ENCODE measurements at places on chromosomes 2 and 18. TPM values are rescaled to one million over a fixed set of nuclear protein-coding genes. Genes with fewer than 3 reads are reported as not detected.

DNA sequence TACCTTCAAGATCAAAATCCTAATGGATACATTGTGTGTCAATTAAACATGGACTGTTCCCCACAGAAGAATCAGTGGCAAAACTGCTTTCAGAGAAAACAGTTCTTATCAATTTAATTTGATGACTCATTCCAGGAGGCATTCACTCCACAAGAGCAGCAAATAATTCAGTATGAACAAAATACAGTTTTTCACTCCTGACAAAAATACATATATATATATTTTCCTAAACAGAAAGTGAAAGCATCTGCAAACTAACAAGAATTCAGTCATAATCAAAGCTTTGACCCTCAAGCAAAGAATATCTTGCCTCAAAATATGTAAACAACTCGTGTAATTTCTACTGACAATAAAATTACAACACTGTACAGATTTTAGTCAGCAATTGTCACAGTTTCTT is 685.1 kb upstream of the SLC8A1 start:
- no peak for DNase-seq
- no peak overlapping the region for H3K27ac ChIP-seq

- H3K27me3 ChIP-seq = no peaks in the 10 kb centered on the region
- no peaks in the 10 kb centered on the region for H3K4me1 ChIP-seq
- no peak for DNase-seq
These were observed 17.3 kb upstream of the KLHL23 start for GRCh38 chr2:169716238-169716886.

GRCh38 chr2:38829971-38830370 is 45.8 kb downstream of the DHX57 start:
- H3K4me3 ChIP-seq = no peak overlapping the region
- peaks cover 7% of the 10 kb centered on the region for H3K36me3 ChIP-seq
- DNase-seq = no peak
- peaks cover 3% of the 10 kb centered on the region for H3K4me1 ChIP-seq
- no peak overlapping the region for H3K27ac ChIP-seq
- no peaks in the 10 kb centered on the region for H3K27me3 ChIP-seq

DNA sequence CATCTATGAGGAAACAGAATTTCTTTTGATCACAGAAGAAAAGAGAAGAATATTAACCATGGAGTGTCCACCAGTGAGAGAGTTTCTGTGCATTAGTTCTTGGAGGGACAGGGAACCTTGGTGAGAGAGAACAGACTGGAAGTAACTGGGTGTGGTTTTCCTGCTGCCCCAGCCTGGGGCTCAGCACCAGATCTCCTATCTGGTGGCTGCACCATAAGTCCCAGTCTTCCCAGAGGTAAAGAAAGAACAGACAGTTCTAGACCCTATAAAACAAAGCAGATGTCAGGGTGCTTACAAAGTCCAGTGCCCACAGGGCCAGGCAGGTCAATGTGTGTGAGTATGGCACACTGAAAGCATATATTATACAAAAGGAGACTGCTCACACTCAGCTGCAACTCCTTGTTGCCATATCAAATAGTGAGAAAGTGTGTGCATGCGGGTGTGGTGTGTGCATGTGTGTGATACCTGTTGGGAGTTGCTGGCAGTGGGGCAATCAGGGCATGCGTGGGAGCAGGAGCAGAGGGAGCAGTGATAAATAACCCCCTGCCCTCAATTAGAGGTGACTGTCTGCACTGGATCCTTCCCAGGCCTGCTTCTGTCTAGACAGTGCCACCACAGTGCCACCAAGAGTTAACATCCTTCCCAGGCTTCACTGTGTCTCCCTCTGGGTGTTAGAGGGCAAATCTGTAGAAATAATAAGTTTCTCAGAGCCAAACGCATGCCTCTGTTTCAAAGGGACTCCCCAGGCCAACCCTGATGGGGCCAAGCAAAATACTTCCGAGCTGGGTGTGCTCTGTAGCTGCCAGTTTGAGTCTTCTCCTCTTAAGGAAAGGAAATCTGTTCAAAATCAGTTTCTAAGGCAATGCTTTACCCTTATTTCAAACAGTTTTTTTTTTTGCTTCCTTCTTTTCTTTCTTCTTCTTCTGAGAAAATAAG is 45.7 kb downstream of the RDH14 start:
- peaks cover 65% of the 10 kb centered on the region for H3K27me3 ChIP-seq
- no peak overlapping the region for H3K4me3 ChIP-seq

- peaks cover 22% of the 10 kb centered on the region for H3K4me1 ChIP-seq
- H3K4me3 ChIP-seq = no peak overlapping the region
- no peak for DNase-seq
- peak overlapping the region; percentile 95 for H3K27ac ChIP-seq
These were observed 20.2 kb upstream of the DARS1 start for GRCh38 chr2:136005462-136006196.

- peaks cover 11% of the 10 kb centered on the region for H3K4me1 ChIP-seq
- peaks cover 6% of the 10 kb centered on the region for H3K36me3 ChIP-seq
- peak overlapping the region; percentile 12 for H3K27ac ChIP-seq
- no peaks in the 10 kb centered on the region for H3K27me3 ChIP-seq
These were observed 131.5 kb upstream of the PGAP1 start for GRCh38 chr2:197057959-197058358.

DNA sequence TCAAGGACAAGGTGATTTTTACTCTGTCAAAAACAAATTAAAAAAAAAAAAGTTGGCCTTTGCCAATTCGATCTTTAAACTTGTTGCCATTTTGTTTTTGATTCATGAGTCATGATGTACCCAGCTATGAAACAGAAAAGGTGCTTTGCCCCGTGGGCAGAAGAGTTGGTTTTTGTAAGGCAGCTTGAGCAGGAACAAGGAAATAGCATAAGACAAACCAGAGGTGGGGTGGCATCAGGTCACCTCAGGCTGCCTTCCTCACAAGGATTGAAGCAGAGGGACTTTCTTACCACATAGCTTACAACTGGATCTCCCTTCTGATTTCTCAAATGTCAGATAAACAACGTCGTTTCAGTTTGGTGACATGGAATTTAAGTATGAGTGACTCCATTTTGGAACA is 123.8 kb downstream of the ARL4C start:
- no peak for DNase-seq
- peaks cover 45% of the 10 kb centered on the region for H3K4me1 ChIP-seq
- peak overlapping the region; percentile 83 for H3K27ac ChIP-seq
- no peaks in the 10 kb centered on the region for H3K36me3 ChIP-seq
- no peak overlapping the region for H3K4me3 ChIP-seq

DNA sequence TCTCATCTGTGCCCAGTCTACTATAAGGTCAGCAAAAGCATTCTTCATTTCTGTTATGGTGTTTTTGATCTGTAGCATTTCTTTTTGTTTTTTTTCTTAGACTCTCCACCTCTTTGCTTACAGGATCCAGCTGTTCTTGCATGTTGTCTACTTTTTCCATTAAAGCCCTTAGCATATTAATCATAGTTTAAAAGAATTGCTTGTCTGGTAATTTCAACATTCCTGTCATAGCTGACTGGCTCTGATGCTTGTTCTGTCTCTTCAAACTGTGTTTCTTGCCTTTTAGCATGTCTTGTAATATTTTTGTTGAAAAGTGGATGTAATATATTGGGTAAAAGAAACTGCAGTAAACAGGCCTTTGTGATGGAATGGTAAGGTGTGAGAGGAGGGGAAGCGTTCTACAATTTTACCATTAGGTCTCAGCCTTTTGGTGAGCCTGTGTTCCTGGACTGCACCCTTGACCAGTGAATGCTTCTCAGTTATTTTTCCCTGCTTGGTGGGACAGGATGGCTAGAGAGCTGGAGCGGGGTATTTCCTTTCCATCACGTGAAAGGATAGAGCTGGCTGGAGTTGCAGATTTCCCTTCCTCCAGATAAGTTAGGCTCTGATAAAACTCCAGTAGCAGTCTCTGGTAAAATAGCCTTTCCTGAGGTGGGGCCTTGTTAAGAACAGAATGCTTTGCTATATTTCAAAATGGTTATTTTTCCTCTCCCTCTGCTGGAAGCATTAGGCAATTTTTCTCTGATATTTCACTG is 65.4 kb downstream of the PLA2R1 start:
- H3K4me1 ChIP-seq = peaks cover 5% of the 10 kb centered on the region
- H3K27ac ChIP-seq = no peak overlapping the region
- peaks cover 46% of the 10 kb centered on the region for H3K27me3 ChIP-seq
- no peak overlapping the region for H3K4me3 ChIP-seq
- H3K36me3 ChIP-seq = no peaks in the 10 kb centered on the region
- no peak for DNase-seq

DNA sequence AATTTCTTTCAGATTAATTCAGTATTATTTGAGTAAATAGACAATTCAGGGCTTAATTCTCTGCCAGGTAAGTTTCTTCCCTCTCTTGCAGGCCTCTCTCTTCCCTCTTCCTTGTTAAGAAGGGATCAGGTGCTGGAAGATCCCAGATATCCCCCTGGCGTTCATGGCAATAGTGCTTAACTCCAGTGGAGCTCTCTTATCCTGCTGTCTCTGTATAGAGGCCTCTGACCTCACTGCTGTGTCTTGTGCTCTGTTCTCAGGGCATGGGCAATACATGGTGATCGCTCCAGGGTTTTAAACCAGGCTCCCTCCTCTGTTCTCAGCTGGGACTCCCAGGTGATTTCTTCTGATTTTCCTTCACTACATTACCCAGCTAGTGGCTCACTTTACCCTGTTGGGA is 226.8 kb downstream of the MC4R start:
- no peaks in the 10 kb centered on the region for H3K4me1 ChIP-seq
- no peak overlapping the region for H3K4me3 ChIP-seq
- DNase-seq = no peak
- H3K27me3 ChIP-seq = peaks cover 10% of the 10 kb centered on the region
- no peak overlapping the region for H3K27ac ChIP-seq

DNA sequence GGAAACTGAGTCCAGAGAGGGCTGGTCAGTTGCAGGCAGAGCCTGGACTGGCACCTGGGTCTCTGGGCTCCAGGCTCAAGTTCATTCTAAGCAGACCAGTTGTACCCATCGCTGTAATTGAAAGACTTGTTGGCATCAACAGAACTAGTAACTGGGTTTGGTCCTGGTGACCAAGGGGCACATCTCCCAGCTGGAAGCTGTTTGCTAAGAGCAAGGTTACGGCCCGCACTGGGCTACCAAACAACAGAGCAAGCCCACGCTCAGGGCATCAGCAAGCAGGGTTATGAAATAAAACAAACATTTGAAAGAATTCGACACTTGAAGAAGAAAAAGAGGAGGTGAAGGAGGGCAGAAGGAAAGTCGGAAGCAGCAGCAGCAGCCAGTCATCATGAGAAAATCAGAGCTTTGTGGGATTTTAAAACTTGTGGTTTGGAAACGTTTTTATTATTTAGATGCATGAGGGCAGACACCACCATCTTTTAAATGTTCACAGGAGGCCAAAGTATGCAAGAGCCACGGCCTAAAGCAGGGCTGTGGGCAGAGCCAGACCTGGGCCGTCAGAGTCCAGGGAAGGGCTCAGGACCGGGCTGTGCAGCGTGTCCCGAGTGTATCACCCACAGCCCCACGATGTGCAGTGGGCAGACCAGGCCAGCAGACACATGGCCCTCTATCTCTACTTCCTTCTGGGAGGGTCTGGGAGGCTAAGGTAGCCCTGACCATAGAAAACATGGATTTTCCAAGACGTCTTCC is 220.3 kb downstream of the BCL2 start:
- peaks cover 40% of the 10 kb centered on the region for H3K4me1 ChIP-seq
- peak overlapping the region; percentile 76 for H3K4me3 ChIP-seq
- peak overlapping the region; percentile 78 for H3K27ac ChIP-seq
- DNase-seq = no peak
- H3K36me3 ChIP-seq = peaks cover 2% of the 10 kb centered on the region
- H3K27me3 ChIP-seq = no peaks in the 10 kb centered on the region

- H3K4me1 ChIP-seq = peaks cover 22% of the 10 kb centered on the region
- peaks cover 12% of the 10 kb centered on the region for H3K36me3 ChIP-seq
- H3K27me3 ChIP-seq = no peaks in the 10 kb centered on the region
- no peak overlapping the region for H3K27ac ChIP-seq
- no peak overlapping the region for H3K4me3 ChIP-seq
These were observed 25.5 kb downstream of the PIAS2 start for GRCh38 chr18:46891742-46892214.

GRCh38 chr2:226304308-226304707 is 495.3 kb downstream of the IRS1 start:
- peaks cover 2% of the 10 kb centered on the region for H3K4me1 ChIP-seq
- no peak overlapping the region for H3K27ac ChIP-seq
- H3K4me3 ChIP-seq = no peak overlapping the region
- H3K27me3 ChIP-seq = peaks cover 12% of the 10 kb centered on the region
- H3K36me3 ChIP-seq = no peaks in the 10 kb centered on the region

DNA sequence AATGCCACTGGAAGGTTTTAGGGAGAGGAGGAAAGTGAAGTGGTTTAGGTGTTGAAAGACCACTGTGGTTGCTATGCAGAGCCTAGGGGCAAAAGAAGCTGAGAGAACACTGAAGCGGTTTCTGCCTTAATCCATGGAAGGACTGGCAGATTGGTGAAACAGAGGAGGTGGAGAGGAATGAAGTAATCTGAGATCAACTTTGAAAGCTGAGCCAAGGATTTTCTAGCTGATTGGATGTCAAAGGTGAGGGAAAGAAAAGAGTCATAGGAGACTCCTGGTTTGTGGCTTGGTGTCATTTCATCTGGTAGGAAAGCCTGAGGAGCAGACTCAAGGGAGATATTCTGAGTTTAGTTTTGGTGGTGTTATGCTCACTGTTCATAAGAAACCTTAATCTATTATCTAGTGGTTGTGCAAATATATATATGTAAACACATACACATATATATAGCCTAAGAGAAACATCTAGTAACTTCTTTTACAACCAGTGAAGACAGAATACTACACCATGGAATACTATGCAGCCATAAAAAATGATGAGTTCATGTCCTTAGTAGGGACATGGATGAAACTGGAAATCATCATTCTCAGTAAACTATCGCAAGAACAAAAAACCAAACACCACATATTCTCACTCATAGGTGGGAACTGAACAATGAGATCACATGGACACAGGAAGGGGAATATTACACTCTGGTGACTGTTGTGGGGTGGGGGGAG is 134.1 kb upstream of the CREB1 start:
- DNase-seq = no peak
- H3K4me3 ChIP-seq = no peak overlapping the region
- peaks cover 2% of the 10 kb centered on the region for H3K4me1 ChIP-seq
- no peaks in the 10 kb centered on the region for H3K27me3 ChIP-seq
- H3K36me3 ChIP-seq = no peaks in the 10 kb centered on the region

The BOLL gene
- not detected for total RNA-seq

The TMEM247 gene
- total RNA-seq = not detected

The MAP3K19 gene
- total RNA-seq = not detected

The EVA1A gene
- not detected for total RNA-seq
